Spleen (tissue), 13 donors: ENCODE measurements at places on chromosomes 13 and 19. TPM values are rescaled to one million over a fixed set of nuclear protein-coding genes. Genes with fewer than 3 reads are reported as not detected.

DNA sequence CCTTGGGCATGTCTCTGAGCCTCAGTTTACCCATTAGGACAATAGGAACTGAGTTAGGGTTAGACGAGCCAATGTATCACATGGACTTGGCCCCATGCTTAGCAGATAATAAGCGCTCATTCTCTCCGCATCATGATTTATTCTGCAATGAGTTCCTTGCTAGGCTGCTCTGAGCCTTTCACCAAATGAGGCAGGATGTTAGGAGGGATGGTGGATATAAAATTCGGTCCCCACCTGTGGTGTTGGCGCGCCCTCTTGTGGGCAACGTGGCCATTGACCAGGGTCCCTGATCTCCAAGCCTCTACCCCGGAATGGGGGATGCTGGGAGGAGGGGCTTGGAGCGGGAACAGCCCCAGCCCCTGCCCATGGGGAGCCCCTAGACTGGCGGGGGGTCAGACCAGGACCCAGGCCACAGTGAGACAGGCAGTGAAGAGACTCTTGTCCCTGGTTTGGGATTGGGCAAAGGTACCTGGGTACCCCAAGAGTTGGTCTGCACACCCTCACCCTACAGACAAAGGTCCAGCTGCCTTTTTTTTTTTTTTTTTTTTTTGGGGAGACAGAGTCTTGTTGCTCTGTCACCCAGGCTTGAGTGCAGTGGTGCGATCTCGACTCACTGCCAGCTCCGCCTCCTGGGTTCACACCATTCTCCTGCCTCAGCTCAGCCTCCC lies 43.9 kb downstream of the CERS4 start:
- peak; percentile 95 for DNase-seq
- H3K27me3 ChIP-seq, result no peaks in the 10 kb centered on the region
- H3K27ac ChIP-seq, result no peak overlapping the region

DNA sequence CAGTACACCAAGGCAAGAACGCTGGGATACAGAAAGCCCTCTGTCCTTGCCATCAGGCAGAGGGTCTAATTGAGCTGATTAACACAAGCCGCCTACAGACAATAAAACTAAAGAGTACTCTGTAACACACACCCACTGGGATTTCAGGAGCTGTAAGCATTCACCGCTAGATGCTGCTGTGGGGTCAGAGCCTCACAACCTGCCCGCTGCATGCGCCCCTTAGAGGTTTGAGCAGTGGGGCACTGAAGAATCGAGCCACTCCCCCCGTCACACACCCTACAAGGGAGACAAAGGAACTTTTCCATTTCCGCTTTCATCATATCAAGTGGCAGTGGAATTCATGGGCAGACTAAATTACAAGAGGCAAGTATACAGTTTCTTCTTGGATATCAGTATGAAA lies 1080.6 kb downstream of the PCDH17 start:
- H3K27me3 ChIP-seq, result no peaks in the 10 kb centered on the region
- no peaks in the 10 kb centered on the region for H3K4me1 ChIP-seq

GRCh38 chr13:108993346-108993745 lies 363.9 kb downstream of the MYO16 start:
- no peaks in the 10 kb centered on the region for H3K4me1 ChIP-seq
- no peak for DNase-seq

GRCh38 chr13:99354371-99354951 lies 47.3 kb upstream of the GPR183 start:
- H3K4me3 ChIP-seq, result no peak overlapping the region
- DNase-seq, result no peak
- no peaks in the 10 kb centered on the region for H3K36me3 ChIP-seq
- peaks cover 82% of the 10 kb centered on the region for H3K4me1 ChIP-seq

- H3K4me3 ChIP-seq, result no peak overlapping the region
- peaks cover 60% of the 10 kb centered on the region for H3K4me1 ChIP-seq
- no peak for DNase-seq
- peaks cover 72% of the 10 kb centered on the region for H3K36me3 ChIP-seq
- H3K27me3 ChIP-seq, result no peaks in the 10 kb centered on the region
Measured at GRCh38 chr19:17105556-17105955, 30.0 kb downstream of the MYO9B start.

GRCh38 chr19:34193876-34194275 lies 21.6 kb downstream of the LSM14A start:
- DNase-seq, result no peak
- H3K36me3 ChIP-seq, result peaks cover 50% of the 10 kb centered on the region
- H3K27ac ChIP-seq, result no peak overlapping the region
- H3K27me3 ChIP-seq, result no peaks in the 10 kb centered on the region
- H3K4me3 ChIP-seq, result no peak overlapping the region
- H3K4me1 ChIP-seq, result peaks cover 42% of the 10 kb centered on the region

- H3K27ac ChIP-seq, result no peak overlapping the region
- no peak for DNase-seq
- H3K4me3 ChIP-seq, result no peak overlapping the region
- no peaks in the 10 kb centered on the region for H3K4me1 ChIP-seq
Measured at GRCh38 chr13:30196025-30196424, 111.3 kb downstream of the KATNAL1 start.

DNA sequence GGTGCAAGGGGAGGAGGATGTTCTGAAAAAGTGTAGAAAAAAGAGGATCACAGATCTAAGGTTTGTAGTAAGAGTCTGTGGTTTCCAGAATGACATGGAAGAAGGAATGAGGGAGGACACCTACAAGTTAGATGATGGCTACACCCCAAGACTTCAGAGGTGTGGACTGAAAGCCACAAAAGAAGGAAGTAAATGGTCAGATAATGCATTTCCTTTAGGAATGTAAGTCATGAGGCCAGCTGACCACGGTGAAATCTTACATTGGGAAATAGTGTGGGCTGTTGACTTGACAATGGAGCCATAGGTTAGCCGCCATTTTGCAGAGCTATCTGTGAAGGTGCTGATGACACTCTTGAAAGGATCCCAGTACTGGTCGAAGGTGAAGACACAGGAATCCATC lies 25.3 kb upstream of the FBXO27 start:
- no peaks in the 10 kb centered on the region for H3K4me1 ChIP-seq
- no peaks in the 10 kb centered on the region for H3K36me3 ChIP-seq
- H3K4me3 ChIP-seq, result no peak overlapping the region

DEDD2 gene
- 73.9 TPM for total RNA-seq

PRODH2 gene
- total RNA-seq, result not detected

MYPOP gene
- total RNA-seq, result 11.0 TPM

RDH13 gene
- total RNA-seq, result 21.5 TPM

ADGRE2 gene
- 68.1 TPM for total RNA-seq

PCP2 gene
- 2.7 TPM for total RNA-seq
